ENCODE measurements at places on chromosomes 4 and X.

DNA sequence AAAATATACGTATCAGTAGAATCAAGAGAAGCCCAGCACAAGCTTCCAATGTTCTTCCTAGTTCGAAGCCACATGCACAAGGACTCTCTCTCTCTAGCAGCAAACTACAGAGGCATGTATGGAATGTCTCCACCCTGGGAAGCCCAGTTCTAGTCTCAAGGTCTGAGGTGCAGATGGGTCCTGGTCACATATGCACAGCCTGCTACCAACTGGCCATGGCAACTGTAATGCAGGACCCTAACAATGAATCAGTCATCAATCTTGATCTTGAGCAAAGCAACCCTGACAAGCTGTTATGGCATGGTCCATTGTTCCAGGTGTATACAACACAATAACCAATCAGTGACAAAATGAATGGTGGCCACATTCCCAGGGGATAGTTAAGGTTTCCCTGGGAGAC lies 55.8 kb downstream of the MBNL3 start:
- no peak for DNase-seq

GRCh38 chr4:174036576-174036975 lies 246.9 kb downstream of the FBXO8 start:
- DNase-seq: no peak

DNA sequence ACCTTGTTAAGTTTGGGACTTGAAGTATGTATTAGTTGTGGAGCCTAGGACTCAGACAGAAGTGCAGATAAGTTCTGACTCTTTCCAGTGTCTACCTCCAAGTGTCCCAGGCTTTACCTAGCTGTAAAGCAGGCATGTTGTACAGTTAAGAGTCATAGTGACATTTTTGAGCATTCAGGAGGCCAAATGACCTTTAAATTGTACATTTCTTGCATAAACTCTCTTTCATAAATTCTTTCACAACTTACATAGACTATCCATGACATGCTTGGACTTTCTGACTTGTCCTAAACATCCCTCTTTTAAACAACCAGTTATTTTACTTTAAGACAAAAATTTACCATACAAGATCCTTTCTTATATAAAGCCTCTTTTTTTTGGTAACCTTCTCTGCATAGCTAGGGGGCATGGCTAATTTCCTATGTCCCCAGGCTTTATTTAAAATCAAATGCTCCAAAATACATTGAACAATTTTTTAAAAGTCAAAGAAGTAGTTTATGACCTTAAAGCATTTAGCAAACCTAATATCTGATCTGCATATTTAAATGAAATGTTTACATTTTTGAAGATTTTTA lies 40.1 kb upstream of the UGT8 start:
- no peak for DNase-seq

DNA sequence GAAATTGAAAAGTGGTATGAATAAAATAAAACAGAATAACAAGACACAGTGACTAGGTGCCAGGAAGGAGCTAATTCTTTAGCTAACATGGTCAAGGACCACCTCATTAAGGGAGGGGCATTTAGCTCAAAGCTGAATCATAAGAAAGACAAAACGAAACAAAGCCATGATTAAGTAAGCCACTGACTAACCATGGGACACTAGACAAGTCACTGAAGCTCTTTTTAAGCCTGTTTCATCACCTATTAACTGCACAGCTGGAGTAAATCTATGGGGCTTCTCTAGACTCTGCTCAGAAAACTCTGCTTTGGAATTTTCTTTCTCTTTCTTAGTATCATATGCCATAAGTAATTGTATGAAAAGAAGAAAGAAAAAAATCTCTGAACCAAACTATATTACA lies 49.8 kb upstream of the C1QTNF7 start:
- no peak for DNase-seq

- DNase-seq: no peak
These were observed 56.4 kb upstream of the SLIT2 start for GRCh38 chr4:20195071-20195885.

DNA sequence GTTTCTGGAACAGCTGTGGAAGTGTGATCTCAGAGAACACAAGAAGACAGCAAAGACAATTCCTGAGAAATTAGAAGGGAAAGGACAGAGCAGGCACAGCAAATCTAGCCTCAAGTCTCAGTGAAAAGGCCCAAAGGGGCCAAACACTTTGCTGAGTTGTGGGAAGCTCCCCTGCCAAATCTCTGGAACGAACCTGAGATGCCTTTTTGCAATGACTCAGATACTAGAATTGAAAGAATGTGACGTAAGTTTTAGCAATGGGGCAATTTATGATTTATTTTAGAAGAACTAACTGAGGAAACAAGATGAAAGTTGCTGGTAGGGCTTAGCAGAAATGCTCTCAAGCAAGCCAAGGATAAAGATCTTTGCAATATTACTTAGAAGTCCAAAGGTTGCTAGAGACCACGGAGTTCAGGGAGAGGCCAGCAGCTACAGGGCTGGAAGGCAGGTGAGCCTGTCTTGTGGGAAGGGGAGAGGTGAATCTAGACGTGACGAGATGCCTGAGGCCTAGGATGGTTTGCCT lies 92.8 kb downstream of the AMELX start:
- peak; percentile 31 for DNase-seq

DNA sequence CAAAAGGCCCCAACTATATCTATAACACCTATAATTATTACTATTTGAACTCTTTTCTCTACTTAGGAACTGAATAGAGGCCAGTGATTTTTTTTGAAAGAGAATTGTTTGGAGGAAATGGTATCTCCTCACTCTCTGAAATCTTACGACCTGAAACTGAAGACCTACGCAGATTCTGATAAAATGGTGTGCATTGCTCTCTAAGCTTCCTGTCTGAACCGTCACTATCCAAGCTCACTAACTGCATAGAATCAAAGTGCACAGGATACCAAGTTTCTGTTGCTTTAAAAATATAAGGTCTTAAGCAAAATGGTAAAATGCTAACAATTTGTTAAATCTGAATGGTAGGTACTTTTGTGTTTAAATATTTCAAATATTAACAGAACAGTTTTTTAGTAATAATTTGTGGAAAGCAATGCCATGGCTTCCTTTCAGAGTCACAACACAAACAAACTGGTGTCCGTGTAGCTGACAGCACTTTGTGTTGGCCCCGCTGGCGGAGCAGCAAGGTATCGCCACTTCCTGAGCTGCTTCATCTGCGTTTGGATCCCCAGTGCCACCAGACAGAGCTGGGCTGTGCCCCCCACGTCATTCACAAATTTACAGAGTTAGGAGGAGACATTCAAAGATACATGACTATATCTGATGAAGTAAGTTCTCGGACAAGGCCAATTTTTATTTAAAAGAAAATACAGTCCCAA lies 313.9 kb downstream of the FBXW7 start:
- DNase-seq: no peak

DNA sequence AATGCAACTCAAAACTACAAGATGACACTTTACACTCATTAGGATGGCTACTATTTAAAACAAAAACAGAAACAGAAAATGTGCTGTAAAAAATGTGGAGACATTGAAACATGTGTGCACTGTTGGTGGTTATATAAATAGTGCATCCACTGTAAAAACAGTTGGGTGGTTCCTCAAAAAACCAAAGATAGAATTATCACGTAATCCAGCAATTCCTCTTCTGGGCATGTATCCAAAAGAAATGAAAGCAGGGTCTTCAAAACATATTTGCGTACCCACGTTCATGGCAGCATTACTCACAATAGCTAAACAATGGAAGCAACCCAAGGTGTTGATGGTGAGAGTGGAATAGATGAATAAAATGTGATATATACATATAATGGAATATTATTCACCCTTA lies 967.2 kb downstream of the TRAM1L1 start:
- DNase-seq: no peak

DNA sequence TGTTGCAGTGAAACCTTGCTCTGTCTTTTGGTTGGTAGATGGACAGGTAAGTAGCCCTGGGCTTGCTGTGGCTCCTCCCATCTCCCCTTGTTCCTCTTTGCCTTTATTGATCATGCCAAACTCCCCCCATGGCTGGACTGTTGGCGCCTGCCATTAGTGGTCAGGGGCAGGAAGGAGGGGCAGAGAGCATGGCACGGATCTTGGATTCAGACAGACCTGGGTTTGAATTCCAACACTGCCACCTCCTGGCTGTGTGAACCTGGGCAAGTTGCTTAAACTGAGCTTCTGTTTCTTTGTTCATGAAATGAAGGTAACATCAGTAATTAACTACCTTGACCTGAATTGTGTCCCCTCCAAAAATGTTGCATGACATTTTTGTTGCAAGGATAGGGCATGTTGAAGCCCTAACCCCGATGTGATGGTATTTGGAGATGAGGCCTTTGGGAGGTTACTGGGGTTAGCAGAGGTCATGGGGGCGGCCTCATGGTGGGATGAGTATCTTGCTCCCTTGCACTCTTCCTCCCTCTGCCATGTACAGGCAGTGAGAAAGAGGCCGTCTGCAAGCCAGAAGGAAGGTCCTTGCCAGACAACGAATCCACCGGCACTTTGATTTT lies 6.0 kb downstream of the SLC2A9 start:
- no peak for DNase-seq

- no peak for DNase-seq
These were observed 565.6 kb upstream of the EPHA5 start for GRCh38 chr4:66235876-66236275.

DNA sequence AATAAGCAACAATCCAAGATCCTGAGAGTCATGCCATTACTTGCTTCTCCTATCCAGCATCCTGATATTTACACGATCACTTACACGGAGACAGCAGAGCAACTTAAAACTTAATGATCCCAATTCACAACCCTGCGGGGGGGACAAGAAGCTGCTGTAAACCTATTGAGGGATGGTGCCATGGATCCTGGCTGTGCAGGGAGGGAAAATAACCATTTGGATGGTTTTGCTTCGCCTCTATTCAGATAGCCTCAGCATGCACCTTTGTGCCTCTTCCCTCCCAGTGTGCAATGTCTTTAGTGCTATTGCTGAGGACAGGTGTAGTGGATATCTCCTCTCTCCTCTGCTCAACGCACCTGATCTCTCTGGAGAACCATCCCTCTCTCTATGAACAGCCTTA lies 89.7 kb upstream of the PPARGC1A start:
- DNase-seq: no peak

- no peak for DNase-seq
These were observed 10.4 kb downstream of the L1CAM start for GRCh38 chrX:153875391-153876111.

- no peak for DNase-seq
These were observed 363.0 kb downstream of the MID1IP1 start for GRCh38 chrX:39164212-39164611.

- DNase-seq: no peak
These were observed 92.7 kb downstream of the USP46 start for GRCh38 chr4:52566136-52567031.

DNA sequence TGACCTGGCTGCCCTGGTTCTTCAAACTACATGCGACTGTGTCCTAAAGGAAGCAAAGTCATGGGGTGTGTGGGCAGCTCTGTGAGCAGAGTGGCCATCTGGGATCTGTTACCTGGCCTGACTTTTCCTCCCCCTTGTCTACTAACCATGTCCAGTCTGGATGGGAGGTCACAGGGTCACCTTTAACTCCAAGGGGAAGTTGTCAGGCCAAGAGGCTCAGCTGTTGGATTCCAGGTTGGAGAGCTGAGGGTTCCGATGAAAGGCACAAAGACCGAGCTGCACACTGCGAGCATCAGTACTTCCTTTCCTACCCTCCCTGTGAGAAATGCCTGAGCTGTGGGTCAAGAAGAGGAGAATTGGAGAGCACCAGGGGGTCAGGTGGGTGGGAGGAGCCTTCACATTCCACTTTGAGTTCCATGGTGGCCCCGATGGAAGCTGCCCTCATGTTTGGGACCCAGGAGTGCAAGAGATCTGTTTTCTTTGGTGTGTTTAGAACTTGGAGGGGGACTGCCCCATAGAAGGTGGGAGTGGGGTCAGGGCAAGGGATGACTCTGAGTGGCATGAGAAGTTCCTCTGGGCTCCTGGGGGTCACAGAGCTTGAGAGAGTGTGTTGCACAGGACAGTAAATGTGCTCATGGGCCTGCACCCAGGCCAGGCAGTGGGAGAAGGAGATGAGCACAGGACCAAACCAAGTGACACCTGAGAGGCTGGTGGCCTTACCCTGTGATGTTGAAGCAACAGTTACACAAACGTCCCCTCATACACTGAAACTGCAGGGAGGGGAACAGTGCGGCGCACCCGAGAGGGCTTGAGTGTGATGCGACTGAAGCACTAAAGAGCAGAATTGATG lies 36.2 kb downstream of the RGS12 start:
- no peak for DNase-seq

DNA sequence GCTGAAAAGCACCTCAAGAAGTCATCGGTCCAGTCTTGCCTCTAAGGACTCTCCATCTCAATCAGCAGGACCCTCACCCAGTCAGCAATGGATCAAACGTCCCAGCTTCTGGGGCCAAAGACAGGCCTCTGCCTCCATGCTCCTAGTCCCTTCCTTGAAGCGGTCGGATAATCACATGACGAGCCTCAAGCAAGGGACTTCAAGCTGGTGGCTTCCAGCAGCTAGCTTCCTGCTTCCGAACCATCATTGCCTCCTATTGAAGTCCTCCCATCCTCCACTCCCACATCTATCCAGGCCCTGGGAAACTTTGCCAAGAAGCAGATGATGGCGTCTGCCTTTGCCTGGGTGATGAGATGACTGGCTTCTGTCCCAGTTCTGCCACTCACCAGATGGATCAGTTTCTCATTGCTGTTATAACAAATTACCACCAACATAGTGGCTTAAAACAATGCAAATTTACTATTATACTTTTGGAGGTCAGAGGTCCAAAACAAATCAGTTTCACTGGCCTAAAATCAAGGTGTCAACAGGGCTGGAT lies 135.2 kb upstream of the MAMLD1 start:
- DNase-seq: no peak

All from AG09319 (cell line).